ENCODE measurements at places on chromosomes 12 and 14.
A peak's percentile ranks its signal among the peaks of the same experiment; 100 is the strongest.

- no peak for DNase-seq
Measured at GRCh38 chr12:3820122-3820521, 53.1 kb downstream of the PARP11 start.

DNA sequence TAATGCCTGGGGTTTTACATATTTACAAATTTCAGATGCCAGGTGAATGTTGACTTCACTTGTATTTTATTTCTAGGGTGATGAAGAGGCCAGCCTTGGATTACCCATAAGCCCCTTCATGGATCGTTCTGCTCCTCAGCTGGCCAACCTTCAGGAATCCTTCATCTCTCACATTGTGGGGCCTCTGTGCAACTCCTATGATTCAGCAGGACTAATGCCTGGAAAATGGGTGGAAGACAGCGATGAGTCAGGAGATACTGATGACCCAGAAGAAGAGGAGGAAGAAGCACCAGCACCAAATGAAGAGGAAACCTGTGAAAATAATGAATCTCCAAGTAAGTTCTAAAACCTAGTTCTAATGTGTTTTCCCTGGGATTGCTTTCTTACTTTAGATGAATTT is 41.3 kb upstream of the SLCO1C1 start:
- DNase-seq: no peak

- DNase-seq: no peak
Measured at GRCh38 chr14:87960013-87960787, 32.8 kb downstream of the GALC start.

DNA sequence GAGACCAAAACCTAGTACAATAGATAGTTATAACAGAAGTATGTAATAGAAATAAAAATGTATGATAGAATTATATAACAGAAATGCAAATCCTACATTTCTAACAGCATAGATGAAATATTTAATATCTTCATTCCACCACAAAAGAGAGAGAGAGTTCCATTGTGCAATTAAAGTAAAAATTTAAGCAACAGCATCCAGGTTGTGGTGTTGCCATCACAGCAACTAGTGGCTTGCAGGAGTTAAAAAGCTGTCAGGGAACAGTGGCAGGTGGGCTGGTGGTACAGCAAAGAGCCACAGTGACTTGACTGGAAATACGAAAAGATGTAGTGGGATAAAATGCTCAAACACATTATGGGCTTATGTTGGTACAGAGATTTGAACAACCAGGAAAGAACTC is 57.1 kb upstream of the MDM1 start:
- no peak for DNase-seq

DNA sequence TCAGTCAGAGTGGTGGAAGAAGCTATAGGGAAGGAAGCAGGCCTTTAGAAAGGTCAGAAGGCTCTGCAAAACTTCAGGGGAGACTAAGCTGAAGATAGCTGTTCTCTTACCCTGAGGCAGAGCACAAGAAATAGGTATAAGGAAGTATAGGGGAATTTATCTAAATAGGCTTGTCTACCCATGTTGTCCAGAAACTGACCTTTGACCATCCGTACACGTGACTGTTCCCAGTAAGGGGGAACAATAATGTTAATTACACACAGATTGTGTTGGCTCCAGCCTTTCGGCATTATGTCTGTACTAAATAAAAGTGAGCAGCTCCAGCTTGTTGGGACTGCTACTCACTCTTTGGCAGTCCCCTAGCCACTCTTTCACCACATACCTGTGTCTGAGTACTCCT is 59.0 kb downstream of the SLCO1B1 start:
- no peak for DNase-seq

DNA sequence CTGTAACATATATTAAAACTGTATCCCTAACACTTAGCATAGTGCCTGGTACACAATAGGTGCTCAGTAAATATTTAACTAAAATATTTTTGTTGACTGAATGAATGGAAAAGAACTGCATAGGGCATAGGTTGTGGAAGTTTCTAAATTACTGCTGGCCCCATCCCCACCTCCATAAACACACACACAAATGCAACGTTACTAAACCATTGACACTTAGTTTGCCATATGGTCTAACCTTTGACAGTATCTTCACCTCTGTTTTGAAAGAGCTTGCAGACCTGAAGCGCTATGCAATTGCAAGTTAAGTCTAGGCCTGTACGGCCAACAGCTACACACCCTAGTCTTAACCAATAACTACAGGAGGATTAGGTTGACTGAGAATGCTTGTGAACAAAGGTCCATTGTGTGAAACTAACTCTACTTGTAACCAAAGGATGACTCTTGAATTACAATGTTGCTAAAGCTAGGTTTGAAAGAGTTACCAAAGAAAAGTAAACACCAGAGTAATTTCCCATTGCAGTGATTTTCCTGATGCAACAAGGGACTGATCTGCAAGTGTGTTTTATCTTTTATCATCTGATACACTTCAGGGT is 924 bp upstream of the MANSC1 start:
- DNase-seq: no peak

DNA sequence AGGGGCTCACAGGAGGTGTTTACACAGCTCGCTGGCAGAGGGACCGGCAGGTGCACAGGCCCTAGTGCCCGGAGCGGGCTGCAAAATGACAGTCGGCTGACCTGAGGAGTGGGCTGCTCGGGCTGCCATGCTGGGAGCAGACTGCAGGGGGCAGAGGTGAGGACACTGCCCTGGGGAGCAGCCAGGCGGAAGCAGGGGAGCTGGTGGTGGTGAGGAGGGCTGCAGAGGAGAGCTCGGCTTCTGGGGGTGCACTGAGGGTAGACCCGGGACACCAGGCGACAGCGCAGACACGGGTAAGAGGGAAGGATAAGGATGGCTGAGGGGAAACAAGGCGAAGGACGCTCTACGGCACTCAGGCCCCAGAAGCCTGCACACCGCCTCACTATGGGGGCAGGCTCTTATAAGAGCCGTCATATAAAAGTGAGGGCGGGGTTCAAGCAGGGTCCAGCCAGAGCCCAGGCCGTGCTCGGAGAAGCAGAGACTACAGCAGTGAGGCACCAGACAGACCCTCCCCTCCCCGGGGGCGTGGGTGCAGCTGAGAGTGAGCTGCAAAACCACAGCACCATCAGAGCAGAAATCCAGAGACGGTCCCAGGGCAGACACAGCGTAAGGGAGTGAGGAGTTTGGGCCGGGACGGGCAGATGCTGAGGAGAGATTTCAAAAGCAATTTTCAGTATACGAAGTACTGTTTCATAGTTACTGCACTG is 62.5 kb downstream of the CCDC88C start:
- DNase-seq: no peak

GRCh38 chr12:119179335-119180021 is 747 bp downstream of the HSPB8 start:
- DNase-seq: no peak

DNA sequence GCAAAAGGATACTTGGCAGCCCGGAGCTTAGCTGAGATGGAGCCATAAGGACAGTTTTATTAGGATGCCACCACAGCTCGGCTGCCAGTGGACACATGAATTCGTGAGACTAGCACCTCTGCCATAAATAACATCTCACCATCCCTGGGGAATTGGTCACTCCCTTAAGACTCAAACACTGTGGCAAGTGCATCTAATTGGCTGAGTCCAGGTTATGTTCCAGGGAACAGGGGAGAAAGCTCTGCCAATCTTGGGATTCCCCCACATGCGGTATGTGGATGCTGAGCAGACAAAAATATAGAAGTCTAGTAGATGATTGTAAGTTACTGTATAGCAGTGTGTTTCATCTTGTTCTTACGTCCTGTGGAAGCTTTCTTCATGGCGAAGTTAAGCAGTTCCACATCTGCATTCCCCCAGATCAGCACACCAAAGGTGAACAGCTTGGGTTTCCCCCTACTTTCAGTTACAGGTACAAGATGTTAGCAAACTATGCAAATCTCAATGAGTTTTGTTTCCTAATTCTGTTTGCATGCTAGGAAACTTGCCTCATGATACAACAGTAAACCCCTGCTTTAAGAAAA is 131.1 kb downstream of the ETV6 start:
- DNase-seq: no peak

- DNase-seq: no peak
Measured at GRCh38 chr12:128790221-128790620, 33.5 kb downstream of the SLC15A4 start.

GRCh38 chr12:40225984-40226602 is 1.3 kb downstream of the LRRK2 start:
- no peak for DNase-seq

DNA sequence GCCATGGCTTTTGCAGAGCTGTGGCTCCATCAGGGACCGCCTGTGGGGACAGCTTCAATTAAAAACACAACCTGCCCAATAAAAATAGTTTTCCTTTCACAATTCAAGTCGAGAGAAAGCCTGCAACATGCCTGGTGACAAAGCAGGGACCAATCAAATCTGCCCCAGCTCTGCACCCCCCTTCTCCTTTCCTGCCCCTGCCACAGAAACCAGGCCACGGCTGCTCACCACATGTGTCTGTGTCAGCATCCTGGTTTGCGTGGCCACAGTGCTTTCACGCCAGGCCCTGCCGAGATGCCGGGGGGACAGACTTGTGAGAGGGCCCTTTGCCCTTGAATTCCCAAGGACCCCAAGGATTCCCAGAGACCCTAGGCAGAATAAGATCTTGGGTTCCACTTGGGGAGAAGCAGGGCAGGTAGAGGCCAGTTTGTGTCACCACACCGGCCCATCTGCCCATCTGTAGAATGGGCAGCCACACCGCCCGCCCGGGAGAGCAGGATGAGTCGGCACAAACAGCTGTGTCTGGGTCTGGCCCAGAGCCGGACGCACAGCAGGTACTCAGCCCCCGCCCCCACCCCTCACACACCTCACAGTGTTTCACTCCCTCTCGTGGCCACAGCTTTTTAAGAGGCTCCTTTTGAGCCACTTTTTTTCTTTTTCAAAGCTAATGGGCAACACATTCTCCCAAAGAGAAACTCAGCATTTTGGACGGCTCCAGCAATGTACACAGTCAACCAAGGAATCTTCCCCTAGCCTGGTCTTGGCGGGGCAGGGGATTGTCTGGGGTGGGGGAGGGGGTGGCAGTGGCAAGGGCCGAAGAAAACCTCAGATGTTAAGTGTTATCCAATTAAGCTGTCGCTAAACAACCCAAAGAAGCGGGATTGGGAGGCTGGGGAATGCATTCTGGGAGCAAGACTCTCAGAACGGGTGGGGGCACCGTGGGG is 41.5 kb downstream of the BCL11B start:
- DNase-seq: peak; percentile 85

GRCh38 chr12:96258104-96258961 is 64.2 kb downstream of the ELK3 start:
- DNase-seq: no peak

GRCh38 chr12:46491548-46491947 is 119.0 kb upstream of the SLC38A2 start:
- no peak for DNase-seq

All from T-helper 9 cell (primary cell).